Bronchus fibroblast of lung (primary cell): ENCODE measurements at places on chromosomes 1 and 21. TPM values are rescaled to one million over a fixed set of nuclear protein-coding genes. Genes with fewer than 3 reads are reported as not detected.

The S100B gene
- 1.3 and 2.2 TPM in 2 replicates for total RNA-seq

The S1PR1 gene
- 15.5 and 16.8 TPM in 2 replicates for total RNA-seq

The ITLN1 gene
- not detected in 2 replicates for total RNA-seq

The CYP2J2 gene
- 0.15 and 0.50 TPM in 2 replicates for total RNA-seq

The CYP4B1 gene
- not detected in 2 replicates for total RNA-seq

The MYOC gene
- total RNA-seq, result not detected in 2 replicates

The LCE1C gene
- total RNA-seq, result not detected in 2 replicates

The DCDC2B gene
- total RNA-seq, result not detected in 2 replicates

The PRUNE1 gene
- total RNA-seq, result 8.2 and 8.4 TPM in 2 replicates

The ROR1 gene
- total RNA-seq, result 9.5 and 12.1 TPM in 2 replicates

The ACOT11 gene
- total RNA-seq, result 0.34 and 0.59 TPM in 2 replicates

The SPRR2G gene
- not detected in 2 replicates for total RNA-seq

The PLPPR4 gene
- total RNA-seq, result under 0.01 and 0.15 TPM in 2 replicates

The FAM110D gene
- not detected in 2 replicates for total RNA-seq

The VWA5B1 gene
- total RNA-seq, result not detected in 2 replicates

The SEC16B gene
- 3.4 and 4.0 TPM in 2 replicates for total RNA-seq

The EPHA10 gene
- not detected in 2 replicates for total RNA-seq

The GNB1 gene
- 138 and 140 TPM in 2 replicates for total RNA-seq

The CDA gene
- 4.2 and 6.5 TPM in 2 replicates for total RNA-seq

The GATAD2B gene
- 2.4 and 2.7 TPM in 2 replicates for total RNA-seq

The MAB21L3 gene
- not detected in 2 replicates for total RNA-seq

The THEM5 gene
- not detected in 2 replicates for total RNA-seq

The CLCA4 gene
- not detected in 2 replicates for total RNA-seq

The CLSTN1 gene
- total RNA-seq, result 41.9 and 45.0 TPM in 2 replicates

The HECTD3 gene
- total RNA-seq, result 29.9 and 30.1 TPM in 2 replicates

The SLC5A3 gene
- 2.4 and 3.5 TPM in 2 replicates for total RNA-seq

The DRAM2 gene
- 28.1 and 29.0 TPM in 2 replicates for total RNA-seq

The LEPR gene
- 7.1 and 9.1 TPM in 2 replicates for total RNA-seq

The COL11A1 gene
- 7.9 and 8.8 TPM in 2 replicates for total RNA-seq

The FCMR gene
- total RNA-seq, result 1.0 and 1.2 TPM in 2 replicates

The KANK4 gene
- not detected in 2 replicates for total RNA-seq

The ITPKB gene
- 3.1 and 3.7 TPM in 2 replicates for total RNA-seq

The MSH4 gene
- not detected in 2 replicates for total RNA-seq

The JAM2 gene
- 1.2 and 2.0 TPM in 2 replicates for total RNA-seq

The TMEM51 gene
- total RNA-seq, result 6.6 and 7.0 TPM in 2 replicates

The TNFRSF9 gene
- total RNA-seq, result 0.15 and 0.34 TPM in 2 replicates

The LCE3E gene
- total RNA-seq, result not detected in 2 replicates

The LEMD1 gene
- total RNA-seq, result not detected in 2 replicates

The COL8A2 gene
- 1.3 TPM in 2 replicates for total RNA-seq

The SPRR1A gene
- not detected in 2 replicates for total RNA-seq

The FOXD2 gene
- total RNA-seq, result under 0.01 TPM in 2 replicates

The TNFRSF1B gene
- 9.4 and 11.9 TPM in 2 replicates for total RNA-seq
